GM04503 (cell line): ENCODE measurements at places on chromosomes 7 and 10.
A peak's percentile ranks its signal among the peaks of the same experiment; 100 is the strongest.

DNA sequence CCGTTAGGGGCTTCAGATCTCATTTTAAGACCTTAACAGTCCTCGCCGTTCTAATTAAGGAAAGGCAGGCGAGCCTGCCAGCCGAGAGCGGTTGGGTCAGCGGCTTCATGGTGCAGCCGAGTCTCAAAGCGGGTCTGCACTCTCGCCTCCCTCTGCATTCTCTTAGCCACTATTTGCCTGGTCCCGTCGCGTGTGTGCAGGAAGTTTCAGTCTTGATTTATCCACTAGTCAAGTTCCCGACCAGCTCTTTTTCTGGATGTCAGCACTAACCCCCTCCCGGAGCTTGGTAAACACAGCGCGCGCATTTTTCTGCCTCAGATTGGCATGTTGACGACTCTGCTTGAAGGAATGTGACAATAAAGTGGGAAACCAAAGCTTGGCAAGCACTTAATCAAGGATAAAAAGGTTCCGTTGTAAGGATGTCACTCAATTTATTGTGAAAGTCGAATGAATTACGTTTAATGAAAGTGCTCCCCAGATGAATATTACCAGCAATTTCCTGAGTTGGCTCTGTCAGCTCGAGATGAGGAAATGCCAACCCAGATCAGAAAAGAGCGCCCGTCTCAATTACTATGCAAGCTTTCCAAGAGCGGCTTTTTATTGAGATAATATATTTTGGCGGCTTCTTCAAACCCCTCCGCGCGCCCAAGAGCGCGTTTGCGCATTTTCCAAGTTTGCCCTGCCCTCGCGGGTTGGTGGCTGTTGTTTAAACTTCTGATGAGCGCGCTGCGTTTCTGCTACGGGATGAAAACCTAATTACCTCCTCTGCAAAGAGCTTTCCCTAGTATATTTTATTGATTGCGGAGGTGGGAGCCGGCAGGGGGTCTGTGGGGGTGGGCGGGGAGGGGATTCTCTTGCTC, 7.9 kb downstream of the NXPH1 start:
- DNase-seq, result no peak

DNA sequence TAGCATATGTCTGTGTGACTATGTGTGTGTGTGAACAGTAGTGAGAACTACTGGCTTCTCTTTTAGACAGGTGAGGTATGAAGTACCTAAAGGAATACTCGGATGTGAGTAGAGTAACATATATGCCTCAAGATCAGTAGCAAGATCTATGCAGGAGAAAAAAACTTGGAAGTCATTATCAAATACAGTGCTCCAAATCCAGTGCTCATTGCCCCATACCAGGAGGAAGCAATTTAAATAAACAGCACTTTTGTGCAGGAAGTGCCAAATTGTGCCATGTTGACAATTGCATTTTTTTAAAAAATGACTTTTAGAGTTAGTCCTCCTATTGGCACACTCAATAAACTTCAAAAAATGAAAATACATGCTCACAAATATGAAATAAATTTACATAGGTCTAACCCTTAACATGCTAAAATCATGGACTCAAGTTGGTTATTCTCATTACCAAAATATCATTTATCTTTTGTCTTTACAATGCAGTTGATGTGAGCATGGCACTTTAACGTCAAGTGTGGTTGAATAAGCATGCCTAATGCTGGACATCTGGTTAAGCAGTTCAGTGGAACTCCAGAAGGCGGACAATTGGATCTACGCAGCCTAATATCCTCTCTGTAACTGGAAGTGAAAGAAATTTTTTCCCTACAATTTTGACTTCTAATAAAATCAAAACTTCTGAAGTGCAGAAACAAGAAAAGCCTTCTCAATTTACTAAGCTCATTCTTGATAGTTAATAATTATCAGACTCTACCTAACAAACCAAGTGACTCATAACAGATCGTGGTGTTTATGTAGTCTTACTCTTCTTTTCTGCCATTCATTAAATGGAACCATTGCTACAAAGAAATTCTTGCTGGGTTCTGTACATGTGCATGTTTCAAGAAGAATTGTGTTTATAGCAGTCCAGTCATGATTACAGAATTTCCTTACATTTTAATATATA, 195.2 kb downstream of the MDFIC start:
- no peak for DNase-seq

GRCh38 chr7:141754939-141755338, 9.0 kb upstream of the TAS2R3 start:
- no peak for DNase-seq

- DNase-seq, result no peak
Measured at GRCh38 chr7:27883696-27884095, 143.7 kb downstream of the TAX1BP1 start.

DNA sequence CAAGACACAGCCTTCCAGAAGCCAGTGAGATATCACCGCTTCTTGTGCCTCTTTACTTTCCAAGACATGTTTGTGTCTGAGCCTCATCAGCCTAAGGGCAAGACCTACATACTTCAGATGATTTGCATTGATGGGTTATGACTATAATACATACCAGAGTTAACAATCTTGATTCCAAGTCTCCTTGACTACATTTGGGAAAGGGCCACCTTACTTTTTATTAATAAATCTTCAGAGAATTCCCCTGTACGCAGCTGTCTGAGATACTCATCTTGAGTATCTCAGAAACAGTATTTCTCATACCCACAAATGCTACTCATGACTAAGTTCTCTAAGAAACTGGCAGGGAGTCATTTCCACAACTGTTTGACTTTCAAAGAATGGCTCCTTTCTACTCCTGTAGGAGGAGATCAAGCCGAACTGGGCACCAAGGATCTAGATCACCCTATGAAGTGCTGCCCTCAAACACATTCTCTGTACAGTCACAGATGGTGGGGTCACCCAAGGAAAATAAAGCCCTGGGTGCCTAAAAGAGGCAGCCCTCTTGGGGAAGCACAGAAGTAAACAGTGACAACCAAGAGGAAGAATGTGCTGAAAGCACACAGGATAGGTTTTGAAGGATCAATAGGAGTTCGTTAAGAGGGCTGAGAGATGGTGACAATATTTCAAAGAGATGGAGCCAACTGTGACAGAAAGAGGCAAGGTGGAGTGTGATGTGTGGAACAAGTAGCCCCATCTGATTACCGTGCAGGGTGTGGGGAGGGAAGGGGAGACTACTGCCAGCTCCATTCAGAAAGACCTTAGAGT, 138.9 kb downstream of the JAZF1 start:
- DNase-seq, result peak; percentile 98

DNA sequence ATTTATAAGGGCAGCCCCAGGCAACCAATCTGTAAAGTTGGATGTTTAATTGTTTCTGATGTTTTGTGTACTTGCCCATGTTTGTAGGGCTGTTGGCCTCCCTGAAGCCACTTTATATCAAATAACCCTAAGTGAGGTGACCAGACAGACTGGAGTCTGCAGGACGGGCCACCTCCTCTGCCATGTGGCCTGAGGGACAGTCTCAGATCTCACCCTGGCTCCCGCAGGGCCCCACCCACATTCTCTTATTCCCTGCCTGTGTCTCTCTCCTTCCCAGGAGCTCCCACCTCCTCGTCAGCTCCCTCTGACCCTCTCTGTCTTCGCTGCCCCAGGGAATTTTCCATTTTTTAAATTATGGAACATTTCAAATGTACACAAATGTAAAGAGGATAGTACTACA, 9.5 kb upstream of the C10orf71 start:
- no peak for DNase-seq

GRCh38 chr7:91267171-91267955, 3.1 kb downstream of the FZD1 start:
- peak; percentile 49 for DNase-seq

DNA sequence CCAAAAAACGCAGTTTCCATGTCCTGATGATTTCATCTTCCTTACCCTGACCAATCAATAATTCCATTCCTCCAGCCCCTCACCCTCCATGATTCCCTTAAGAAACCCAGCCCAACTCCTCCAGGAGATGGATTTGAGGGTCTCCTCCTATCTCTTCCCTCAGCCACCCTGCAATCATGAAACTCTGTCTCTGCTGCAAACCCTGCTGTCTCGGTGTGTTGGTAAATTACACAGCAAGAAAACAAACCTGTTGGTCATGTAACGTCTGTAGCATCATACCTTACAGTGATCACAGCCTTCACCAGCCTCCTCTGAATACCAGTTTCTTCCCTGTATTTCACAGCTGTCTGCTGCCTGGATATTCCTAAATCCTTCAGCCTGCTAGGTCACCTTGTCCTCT, 300.7 kb upstream of the NEBL start:
- no peak for DNase-seq

DNA sequence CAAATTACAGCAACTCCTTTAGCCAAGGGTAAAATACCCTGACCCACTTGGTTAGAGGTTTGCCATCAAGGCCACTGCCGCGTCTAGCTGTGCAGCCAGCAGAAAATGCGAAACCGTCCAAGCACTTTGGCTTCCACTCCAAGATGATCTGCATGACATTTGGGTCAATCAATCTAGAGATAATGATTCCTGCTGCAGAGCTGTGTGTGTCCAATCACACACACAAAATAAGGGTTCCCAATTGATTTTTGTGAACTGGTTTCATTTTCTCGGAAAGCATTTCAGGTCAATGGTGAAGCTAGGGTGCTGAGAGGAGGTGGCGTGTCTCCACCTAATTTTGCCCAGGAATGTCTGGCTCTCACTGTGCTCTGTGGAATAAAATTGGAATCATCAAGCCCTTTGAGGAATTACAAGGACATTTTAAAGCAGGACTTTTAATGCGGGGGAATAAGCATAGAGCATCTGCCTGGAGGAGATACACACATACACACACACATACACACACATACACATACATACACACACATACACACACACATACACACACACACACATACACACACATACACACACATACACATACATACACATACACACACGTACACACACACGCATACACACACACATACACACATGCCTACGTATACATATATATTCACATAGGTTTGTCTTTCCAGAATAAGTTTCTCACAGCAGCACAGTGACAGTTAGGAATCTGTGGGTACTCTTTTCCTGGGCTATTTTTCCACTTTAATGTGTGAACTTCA, 59.5 kb downstream of the ACADSB start:
- DNase-seq, result no peak

DNA sequence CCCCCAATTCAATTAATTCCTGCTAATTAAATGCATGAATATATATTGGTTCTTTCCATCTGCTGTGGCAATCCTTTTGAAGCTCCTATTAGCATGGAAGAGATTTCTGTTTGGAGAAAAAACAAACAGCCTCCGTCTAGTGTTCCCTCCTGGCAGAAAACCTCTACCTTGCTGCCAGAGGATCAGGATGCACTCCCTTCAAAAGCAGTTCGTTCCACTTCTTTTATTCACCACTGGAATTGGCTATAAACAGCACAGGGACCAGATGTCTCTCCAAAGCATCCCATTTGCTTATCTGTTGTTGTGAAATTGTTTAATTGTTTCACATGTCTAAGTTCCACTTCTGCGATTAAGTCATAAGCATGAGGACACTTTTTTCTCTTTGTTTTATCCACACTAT, 77.8 kb upstream of the PTN start:
- no peak for DNase-seq

DNA sequence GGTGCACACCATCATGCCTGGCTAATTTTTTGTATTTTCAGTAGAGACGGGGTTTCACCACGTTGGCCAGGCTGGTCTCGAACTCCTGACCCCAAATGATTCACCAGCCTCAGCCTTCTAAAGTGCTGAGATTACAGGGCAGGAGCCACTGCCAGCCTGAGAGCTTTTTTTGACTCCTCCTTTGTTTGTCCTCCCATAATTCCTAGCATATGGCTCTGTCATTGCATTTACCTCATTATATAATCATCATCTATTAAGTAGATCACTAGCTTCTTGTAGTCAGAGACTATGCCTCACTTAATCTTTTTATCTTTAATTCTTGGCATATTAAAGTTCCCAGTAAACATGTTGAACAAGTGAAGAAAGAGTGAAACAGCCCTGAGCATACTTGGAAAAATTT, 82.1 kb downstream of the CPEB3 start:
- peak; percentile 3 for DNase-seq

GRCh38 chr7:148830897-148831692, 53.0 kb downstream of the EZH2 start:
- no peak for DNase-seq

DNA sequence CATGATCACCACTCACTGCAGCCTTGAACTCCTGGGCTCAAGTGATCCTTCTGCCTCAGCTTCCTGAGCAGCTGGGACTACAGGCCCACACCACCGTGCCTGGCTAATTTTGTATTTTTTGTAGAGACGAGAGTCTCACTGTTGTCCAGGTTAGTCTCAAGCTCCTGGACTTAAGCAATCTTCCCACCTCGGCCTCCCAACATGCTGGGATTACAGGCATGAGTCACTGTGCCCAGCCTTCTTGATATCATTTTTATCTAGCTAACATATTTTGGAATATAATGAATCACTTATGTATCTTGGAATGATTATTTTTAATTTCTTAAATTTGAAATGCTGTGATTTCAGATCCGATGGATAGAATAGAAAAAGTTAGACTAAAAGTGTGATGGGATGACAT, 18.4 kb downstream of the ARL4A start:
- DNase-seq, result no peak

GRCh38 chr7:138359870-138360559, 100.0 kb upstream of the TRIM24 start:
- DNase-seq, result no peak

GRCh38 chr10:14803827-14804226, 29.1 kb upstream of the FAM107B start:
- DNase-seq, result no peak

- DNase-seq, result no peak
Measured at GRCh38 chr10:118506671-118507590, 88.5 kb downstream of the PRLHR start.

DNA sequence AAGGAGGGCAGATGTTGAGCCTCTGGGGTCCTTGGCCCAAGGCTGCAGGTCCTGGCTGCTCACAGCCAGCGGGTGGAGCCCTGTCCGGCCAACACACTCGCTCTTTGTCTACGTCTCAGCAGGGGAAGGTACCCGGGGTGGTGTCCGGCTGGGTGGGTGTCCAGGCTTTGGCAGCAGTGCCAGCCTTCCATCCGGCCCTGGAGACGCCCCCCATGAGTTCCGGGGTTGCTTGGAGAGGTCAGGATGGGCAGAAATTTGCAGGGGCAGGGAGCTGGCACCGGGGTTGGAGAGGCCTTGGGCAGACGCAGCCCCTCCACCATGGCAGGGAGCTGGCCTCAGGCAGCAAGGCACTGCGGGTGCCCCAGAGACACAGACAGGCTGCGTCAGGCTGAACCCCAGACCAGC, 42.2 kb upstream of the ELN start:
- no peak for DNase-seq

GRCh38 chr7:137949416-137950262, 52.2 kb downstream of the CREB3L2 start:
- DNase-seq, result no peak

DNA sequence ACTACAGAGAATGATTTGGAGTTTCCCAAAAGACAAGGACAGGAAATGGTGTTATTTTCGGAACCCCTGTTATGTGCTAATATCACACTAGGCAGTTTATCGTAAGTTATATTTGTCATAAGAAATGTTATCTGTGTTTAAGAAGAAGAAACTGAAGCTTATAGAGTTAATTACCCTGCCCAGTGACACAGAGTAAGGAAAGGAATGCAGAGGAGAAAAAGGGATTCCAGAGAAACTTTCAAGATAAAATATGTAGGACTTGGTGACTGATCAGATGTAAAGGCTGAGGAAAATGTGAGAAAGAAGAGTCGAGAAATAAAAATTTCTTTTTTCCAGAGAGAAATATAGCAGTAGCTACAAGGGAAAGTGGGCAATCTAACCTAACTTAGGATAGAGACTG, 63.5 kb upstream of the ZNF746 start:
- no peak for DNase-seq
